Stimulated activated CD4-positive, alpha-beta T cell treated with anti-CD3 and anti-CD28 coated beads, TNF-alpha, amount 100 ng/mL, for 4 hours (primary cell): ENCODE measurements at places on chromosomes 4 and X.

DNA sequence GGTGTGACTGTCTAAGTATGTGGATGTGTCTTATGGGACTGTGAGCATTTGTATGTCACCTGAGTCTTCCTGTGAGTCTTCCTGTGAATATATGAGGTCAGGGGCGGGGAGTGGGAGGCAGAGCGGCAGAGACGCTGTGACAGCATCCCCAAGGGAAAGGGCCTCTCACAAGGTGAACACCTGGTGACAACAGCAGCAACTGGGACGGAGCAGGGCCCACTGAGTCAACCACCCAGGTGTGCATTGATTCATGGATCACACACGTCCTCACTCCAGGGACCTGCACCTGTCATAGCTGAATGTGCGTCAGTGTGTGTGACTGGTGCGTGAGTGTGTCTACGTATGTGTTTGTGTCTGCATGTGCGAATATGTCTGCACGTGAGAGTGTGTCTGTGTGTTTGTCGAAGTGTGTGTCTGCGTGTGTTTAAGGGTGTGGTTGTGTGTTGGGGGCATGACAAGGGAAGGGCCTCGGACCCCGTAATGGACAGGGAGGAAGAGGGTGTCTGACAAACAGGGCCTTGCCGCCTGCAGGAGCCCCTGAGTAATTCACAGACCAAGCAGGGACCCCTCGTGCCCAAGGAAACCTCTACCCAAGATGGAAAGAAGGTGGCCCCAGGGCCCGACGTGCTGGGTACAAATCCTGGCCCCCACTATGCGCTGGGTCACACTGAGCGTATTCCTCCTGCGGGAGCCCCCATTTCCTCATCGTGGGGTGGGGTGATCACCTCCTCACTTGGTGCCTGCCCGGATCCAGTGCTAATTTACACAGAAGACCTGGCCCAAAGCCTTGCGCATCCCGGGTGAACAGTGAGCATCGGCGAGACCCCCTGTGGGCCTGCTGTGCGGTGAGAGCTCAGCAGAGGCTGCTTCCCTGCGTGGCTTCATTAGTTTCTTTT lies 76.7 kb downstream of the ABLIM2 start:
- DNase-seq, result no peak

- DNase-seq, result peak; percentile 23
Observed at GRCh38 chrX:46978341-46979291, 66.4 kb downstream of the JADE3 start.

GRCh38 chr4:92501456-92501855 lies 197.7 kb downstream of the GRID2 start:
- DNase-seq, result no peak

GRCh38 chr4:124753941-124754581 lies 41.5 kb upstream of the ANKRD50 start:
- DNase-seq, result no peak

- DNase-seq, result no peak
Observed at GRCh38 chr4:25563071-25563564, 92.5 kb upstream of the SLC34A2 start.

DNA sequence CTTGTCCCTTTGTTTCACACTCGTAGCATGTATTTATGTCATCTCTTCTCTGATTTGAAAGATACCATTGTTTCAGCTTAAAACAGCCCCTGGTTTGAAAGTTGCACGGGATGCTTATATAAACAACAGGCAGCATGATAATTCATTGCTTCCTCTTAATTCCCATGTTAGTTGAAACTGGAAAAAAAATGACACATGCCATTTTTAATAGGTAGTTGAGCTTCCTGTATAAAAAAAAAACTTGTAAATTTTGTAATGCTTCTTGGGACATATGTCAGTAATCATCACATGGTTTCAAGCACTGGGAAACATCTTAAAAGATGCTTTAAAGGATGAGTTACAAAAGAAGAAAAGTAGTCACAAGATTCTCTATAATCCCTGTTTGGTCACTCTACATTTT lies 243.0 kb downstream of the PALLD start:
- no peak for DNase-seq

DNA sequence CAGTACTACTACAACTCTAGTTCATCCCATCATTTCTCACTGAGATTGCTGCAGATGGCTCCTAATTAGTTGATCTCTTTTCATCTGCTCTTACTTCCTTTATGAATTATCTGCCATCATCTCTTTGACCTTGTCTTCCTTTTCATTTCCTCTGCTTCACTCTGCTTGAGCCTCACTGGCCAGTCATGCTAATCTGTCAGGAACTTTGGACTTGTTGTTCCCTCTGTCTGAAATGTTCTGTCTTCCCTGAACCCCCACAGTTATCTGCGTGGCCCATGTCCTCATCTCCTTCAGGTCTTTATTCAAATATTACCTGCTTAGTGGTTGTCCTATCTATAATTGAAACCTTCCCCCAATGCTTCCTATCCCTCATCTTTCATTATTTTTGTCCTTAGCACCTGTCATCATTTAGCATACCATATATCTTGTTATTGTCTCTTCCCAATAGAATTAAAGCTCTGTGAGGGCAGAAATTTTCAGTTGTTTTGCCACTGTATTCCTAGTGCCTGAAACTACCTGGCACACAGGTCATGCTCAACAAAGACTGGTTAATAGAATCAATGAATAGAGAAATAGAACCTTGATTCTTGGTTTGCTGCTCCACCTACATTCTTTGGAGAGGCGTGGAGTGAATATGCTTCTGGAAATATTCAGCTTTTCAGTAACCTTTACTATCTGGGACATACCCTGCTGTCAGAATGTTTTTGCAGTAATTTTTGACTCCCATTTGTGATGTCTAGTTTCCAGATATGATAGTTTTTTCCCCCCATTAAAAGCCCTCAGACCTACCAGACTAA lies 5.0 kb downstream of the SLC4A4 start:
- no peak for DNase-seq

DNA sequence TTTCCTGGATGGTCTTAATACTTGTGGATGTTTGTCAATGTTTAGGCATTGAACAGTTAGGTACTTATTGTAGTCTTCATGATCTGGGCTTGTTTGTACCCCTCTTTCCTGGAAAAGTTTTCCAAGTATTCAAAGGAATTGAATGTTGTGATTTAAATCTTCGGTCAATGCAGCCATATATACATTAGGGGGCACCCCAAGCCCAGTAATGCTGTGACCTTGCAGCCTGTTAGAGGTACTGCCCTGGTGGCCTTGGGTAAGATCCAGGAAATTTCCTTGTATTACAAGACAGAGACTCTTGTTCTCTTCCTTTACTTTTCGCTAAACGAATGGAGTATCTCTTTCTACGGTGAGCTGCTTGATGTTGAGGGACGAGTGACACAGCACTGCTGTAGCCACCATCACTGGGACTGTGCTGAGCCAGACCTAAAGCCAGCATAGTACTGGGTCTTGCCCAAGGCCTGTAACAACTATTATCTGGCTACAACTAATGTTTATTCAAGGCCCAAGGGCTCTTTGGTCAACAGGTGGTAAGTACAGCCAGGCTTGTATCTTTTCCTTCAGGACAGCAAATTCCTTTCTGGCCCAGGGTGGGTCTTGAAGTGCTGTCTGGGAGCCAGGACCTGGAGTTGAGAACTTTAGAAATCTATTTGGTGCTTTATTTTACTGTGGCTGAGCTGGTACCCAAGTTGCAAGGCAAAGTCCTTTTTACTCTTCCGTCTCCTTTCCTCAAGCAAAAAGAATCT lies 118.3 kb upstream of the ATOH1 start:
- no peak for DNase-seq

- no peak for DNase-seq
Observed at GRCh38 chr4:74755486-74755885, 38.8 kb downstream of the BTC start.

- no peak for DNase-seq
Observed at GRCh38 chr4:165175879-165176278, 31.5 kb upstream of the KLHL2 start.

- no peak for DNase-seq
Observed at GRCh38 chrX:352582-353314, 34.0 kb downstream of the PPP2R3B start.

GRCh38 chr4:8860892-8861575 lies 10.6 kb downstream of the HMX1 start:
- DNase-seq, result no peak

DNA sequence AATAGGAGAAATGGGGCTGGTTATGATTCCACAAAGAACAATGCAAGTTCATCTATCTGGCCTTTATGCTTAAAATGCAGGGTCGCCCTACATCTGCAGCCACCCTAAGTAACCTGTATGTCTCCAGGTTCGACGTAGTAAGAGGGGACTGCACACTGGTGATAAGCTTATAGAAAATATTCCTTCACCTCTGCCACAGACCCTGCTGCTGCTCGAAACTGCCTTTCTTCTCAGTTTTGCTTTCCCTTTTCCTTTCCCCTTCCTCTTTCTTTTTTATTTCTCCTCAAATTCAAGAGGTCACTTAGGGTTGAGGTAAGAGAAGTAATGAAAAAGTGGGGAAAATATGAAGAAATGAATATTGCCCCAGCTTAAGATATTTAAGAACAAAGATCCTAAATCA lies 123.5 kb downstream of the DCHS2 start:
- DNase-seq, result no peak

DNA sequence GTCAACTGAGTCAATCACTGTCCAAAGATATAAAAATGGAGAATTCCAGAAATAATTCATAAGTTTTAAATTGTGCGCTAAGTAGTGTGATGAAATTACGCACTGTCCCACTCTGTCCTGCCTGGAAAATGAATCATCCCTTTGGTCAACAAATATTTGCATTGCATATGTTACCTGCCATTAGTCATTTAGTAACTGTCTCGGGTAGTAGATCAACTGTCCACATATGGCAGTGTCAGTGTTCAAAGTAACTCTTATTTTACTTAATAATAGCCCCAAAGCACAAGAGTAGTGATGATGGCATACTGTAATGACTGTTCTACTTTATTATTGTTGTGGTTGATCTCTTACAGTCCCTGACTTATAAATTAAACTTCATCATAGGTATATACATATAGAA lies 3.4 kb downstream of the YTHDC1 start:
- no peak for DNase-seq

- no peak for DNase-seq
Observed at GRCh38 chr4:54074381-54074780, 10.0 kb upstream of the CHIC2 start.

- DNase-seq, result no peak
Observed at GRCh38 chr4:14671146-14671545, 331.1 kb upstream of the CPEB2 start.

DNA sequence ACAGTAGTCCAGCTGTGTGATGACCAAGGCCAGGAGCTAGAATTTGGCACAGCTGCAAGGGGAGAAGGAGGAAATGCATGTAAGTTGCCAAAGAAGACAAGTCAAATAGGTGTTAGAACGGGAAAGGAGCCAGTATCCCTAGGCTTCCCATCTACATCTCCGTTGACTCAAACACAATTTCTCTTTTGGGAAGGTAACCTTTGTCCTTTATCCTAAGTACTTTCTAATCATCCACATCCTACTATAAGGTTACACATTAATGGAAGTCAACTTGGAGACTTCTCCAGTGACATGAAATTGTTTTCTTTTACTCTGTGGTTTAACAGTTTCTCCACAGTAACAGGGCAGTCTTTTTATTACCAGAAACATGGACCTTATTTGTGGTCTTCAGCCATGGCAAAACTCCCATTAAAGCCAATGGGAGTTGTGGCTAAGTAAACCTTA lies 620.0 kb downstream of the ANKRD50 start:
- no peak for DNase-seq

DNA sequence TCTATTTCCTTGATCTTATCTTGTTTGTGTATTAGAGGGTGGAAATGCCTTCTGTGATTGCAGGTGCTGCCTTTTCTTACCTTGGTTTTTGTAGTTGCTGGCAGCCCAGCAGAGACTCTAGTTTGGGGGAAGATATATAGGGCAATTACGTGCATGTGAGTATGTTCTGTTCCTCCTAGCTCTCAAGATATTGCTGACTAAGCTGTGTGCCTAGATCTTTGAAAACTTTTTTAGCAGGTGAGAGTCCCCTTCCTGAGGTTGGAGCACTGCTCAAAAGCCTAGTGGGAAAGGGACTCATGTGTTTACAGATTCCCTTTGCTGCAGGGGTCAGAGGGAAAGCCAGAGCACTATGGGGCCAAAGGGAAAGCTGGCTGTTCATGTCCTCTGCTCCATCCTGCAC lies 136.1 kb downstream of the VSIG4 start:
- DNase-seq, result no peak

- no peak for DNase-seq
Observed at GRCh38 chr4:15976456-15977447, 13.8 kb upstream of the FGFBP2 start.

DNA sequence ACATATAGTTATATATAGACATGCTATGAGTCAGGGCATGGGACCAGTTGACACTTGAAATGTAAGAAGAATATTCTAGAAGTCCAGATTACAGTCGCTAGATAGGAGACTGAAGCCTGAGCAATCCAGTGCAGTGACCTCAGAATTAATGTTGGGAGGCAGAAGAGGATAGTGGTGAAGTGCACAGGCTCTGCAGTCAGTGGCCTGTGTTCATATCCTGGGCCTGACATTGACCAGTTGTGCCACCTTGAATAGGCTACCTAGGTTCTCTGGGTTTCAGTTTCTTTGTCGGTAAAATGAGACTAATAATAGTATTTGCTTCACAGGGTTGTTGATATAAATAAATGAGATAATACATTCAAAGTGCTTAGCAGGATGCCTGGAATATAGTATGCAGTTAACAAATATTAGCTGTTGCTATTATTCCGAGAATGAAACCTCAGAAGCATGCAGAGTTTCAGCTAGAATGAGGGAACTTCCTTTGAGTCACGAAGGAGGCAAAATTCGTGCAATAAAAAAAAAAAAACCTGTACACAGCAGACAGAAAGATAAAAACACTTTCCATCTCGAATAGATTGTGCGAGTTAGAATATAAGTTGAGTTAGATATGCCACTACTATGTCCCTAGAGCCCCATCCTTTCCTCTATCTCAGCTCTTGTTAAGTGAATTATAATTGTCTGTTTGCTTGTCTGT lies 4.0 kb upstream of the SH2D1A start:
- no peak for DNase-seq

DNA sequence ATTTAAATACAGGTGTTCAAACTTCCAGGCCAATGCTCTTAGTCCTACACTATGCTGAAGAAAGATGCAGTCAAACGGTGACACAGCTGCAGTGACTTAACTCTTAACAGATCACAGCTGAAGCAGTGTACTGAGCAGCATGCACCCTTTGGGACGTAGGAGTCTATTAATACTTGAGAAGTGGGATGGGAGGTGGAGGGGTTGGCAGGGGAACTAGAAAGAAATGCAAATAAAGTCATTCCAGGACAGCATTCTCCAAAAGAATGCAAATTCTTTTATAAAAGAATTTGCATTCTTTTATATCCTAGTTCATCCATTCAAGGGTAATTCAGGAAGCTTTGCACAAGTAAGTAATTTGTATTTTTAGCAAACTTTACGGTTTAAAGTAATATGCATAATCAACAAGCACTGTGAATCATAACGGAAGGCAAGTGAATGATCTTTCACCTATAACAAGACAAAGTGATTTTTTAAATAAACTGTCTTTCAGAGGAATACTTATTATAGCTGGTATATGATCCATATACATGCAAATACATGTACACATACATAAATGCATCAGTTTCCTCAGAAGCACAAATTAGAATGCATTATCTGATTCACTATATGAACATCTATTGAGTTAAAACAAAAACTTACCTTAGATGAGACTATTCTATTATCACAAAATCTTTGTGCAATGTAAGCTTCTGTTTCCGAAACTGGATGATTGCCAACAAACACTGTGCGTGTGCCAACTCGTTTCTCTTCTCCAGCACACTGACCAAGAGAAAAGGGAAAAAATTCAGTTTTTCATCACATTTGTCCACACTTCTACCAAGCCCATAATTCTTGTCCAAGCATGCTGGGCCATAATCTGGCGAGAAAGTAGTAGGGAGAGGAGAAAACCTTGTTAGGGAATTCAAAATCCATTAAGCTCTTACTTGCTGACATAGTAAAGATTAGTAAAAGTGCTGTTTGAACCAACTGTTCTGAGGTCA lies 106.5 kb downstream of the ATP11C start:
- DNase-seq, result no peak
